HFFc6 (cell line): ENCODE measurements at places on chromosomes 1 and 21. TPM values are rescaled to one million over a fixed set of nuclear protein-coding genes. Genes with fewer than 3 reads are reported as not detected.

- peak overlapping the region; percentile 13 for H3K27ac ChIP-seq
- H3K27me3 ChIP-seq = peaks cover 2% of the 10 kb centered on the region
- DNase-seq = no peak
- H3K4me3 ChIP-seq = no peak overlapping the region
Measured at GRCh38 chr1:26287033-26287711, 7.3 kb downstream of the SH3BGRL3 start.

DNA sequence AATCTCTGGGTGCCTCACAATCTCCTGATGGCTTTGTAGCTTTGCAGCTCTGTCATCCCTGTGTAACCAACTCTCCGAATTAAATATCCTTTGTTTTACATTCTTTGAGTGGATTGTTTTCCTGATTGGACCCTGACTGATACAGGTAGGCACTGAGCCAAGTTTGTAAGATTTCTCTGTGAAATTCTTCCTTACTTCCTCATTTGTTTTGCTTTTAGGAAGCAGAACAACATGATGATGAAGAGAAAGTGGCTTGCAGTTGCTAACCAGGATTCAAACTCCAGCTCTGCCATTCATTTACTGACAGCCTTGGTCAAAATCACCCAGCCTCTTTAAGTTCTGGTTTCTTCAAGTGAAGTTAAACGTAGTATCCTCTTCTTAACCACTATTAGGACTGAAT is 452.3 kb downstream of the OMA1 start:
- H3K27ac ChIP-seq = no peak overlapping the region
- DNase-seq = no peak
- H3K4me1 ChIP-seq = no peaks in the 10 kb centered on the region
- no peak overlapping the region for H3K4me3 ChIP-seq
- H3K27me3 ChIP-seq = peaks cover 2% of the 10 kb centered on the region

DNA sequence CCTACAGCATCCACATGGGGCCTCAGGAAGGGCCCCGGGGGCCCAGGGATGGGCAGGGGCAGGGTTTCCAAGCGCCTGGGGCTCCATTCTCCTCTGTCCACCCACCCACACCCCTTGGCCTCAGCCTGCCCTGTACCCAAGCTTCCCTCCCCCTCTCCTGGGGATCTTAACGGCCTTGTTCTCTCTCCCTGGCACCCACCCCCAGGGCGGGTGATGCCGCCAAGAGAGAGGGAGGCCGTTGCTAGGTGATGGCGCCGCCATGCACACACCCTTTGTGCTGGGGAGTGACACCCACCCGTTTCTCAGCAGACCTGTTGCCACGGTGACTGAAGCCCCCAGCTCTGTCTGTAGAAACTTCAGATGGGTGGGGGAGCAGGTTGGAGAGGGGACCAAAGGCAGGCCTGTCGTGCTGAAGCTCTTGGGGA is 7.6 kb downstream of the GPR37L1 start:
- H3K4me3 ChIP-seq = no peak overlapping the region
- no peak overlapping the region for H3K27ac ChIP-seq
- DNase-seq = no peak
- H3K4me1 ChIP-seq = no peaks in the 10 kb centered on the region
- H3K27me3 ChIP-seq = peaks cover 13% of the 10 kb centered on the region

DNA sequence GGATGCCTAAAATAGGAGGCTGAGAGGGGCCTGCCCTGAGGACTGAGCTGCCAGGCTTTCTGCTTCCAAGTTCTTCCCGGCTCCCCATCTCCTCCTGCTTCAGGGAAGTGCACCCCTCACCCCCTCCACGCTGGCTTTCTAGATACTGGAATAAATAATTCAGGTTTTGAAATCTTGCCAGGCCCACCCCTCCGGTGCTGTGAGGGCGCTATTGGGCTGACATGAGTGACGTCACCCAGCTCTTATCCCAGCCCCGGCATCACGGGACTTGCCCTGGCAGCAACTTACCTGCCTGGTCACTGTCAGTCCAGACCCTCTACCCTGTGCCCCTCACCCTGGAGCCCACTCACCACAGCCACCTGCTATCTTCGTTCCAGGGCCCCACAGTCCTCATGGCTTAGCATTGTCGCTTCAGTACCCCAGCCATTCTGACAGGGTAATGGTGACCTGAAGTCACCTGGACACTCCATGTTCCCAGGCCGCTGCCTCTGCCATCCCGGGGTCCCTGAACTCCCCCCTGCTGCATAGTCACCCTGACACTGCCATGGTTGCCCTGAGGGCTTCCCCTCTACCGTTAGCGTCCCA is 819 bp upstream of the GPR3 start:
- no peaks in the 10 kb centered on the region; the same call in 1 of the 2 replicates for H3K27me3 ChIP-seq
- peak overlapping the region; percentile 93 for H3K27ac ChIP-seq
- no peaks in the 10 kb centered on the region for H3K36me3 ChIP-seq

DNA sequence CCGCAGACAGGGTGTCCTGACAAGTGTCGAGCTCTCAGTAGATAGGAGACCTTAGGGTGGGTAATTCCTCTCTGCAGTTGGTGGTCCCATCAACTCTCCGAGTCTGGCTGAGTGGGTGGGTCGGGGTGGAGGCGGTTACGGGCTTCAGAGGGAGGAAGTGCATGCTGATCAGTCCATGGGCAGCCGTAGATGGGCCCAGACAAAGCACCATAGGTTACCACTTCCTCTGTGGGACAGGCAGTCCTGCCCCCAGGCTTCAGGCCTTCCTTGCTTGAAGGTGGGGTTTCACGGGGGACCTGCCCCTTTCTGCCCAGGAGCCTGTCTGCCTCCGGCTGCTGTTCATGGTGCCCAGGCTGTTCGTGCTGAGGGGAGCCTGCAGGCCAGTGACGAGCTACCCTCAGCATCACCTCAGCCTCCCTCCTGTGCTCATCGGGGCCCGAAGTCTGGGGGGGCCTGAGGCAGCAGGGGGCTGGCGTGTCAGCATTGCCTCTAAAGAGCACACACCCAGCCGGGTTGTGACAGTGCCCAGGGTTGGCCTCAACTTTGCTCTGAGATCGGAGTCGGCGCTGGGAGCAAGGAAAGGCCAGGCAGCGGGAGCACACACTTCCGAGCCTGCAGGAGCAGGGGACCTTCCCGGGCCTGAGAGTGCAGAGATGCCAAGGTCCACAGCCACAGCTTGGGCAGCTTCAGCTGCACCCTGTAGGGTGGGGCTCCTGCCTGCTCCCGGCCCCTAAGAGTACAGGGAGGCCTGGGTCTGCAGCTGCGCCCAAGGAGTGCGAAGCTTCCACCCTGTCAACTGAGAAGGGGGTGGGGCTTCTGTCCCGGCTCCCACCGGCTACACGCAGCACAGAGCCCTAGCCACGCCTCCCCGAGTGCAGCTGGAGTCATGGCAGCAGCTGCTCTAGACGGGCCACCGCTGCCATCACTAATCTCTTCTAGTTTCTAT is 225.4 kb upstream of the NRIP1 start:
- no peaks in the 10 kb centered on the region for H3K36me3 ChIP-seq
- H3K27me3 ChIP-seq = peaks cover 7% of the 10 kb centered on the region
- DNase-seq = no peak
- peaks cover 14% of the 10 kb centered on the region for H3K4me1 ChIP-seq
- peak overlapping the region; percentile 43 for H3K4me3 ChIP-seq
- H3K27ac ChIP-seq = no peak overlapping the region

DNA sequence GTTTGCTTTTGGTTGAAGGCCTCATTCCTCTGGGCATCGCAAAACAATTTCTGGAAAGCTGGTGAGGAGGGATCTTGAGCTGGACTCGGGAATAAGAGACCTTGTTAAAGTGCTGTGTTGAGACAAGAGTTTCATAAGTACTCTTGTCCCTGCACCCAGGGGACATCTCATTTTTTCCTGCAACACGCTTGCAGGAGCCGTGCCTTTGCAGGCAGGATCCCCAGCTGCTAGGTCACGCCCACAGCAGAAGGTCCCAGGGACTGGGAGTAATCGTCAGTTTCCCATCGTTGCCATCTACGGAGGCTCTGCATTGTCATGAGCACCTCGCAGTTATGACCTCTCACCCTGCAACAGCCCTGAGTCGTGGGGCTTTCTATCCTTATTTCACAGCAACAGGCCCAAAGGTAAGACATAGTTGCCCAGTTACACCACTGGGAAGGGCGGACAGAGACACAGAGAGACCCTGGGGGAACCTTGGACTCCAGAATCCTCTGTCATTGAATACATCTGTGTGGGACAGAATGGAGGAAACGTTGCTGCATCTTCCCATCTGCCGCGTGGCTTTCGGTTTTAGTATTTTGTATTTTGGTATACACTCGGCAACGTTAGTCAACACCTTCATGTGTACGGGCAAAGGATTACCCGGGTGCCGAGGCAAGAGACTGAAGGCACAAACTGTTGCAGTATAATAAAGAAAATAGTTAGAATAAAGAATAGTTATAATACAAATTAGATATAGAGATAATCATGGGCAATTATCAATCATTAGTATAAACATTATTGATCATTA is 60.4 kb upstream of the DMRTB1 start:
- H3K36me3 ChIP-seq = no peaks in the 10 kb centered on the region
- H3K27ac ChIP-seq = no peak overlapping the region
- no peak for DNase-seq
- no peak overlapping the region for H3K4me3 ChIP-seq
- H3K4me1 ChIP-seq = peaks cover 16% of the 10 kb centered on the region

DNA sequence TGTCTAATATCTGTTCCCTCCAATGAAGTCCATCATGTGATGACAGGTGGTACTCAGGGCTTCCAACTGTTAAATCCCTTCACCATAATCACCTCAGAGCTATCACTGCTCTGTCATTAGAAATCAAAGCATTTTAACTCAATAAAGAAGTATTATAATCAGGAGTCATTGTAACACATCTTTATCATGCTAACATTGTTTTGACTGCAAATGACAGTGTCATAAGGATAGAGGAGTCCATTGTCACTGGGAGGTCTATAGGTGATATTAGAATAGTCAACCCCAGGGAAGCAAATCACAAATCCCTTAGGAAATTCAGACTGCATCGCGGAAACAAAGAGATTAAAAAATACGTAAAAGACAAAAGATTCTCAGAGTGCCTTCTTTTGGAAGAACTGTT is 30.8 kb downstream of the LRRC53 start:
- H3K27ac ChIP-seq = no peak overlapping the region
- H3K36me3 ChIP-seq = no peaks in the 10 kb centered on the region
- H3K4me1 ChIP-seq = no peaks in the 10 kb centered on the region
- no peak for DNase-seq
- no peak overlapping the region for H3K4me3 ChIP-seq

DNA sequence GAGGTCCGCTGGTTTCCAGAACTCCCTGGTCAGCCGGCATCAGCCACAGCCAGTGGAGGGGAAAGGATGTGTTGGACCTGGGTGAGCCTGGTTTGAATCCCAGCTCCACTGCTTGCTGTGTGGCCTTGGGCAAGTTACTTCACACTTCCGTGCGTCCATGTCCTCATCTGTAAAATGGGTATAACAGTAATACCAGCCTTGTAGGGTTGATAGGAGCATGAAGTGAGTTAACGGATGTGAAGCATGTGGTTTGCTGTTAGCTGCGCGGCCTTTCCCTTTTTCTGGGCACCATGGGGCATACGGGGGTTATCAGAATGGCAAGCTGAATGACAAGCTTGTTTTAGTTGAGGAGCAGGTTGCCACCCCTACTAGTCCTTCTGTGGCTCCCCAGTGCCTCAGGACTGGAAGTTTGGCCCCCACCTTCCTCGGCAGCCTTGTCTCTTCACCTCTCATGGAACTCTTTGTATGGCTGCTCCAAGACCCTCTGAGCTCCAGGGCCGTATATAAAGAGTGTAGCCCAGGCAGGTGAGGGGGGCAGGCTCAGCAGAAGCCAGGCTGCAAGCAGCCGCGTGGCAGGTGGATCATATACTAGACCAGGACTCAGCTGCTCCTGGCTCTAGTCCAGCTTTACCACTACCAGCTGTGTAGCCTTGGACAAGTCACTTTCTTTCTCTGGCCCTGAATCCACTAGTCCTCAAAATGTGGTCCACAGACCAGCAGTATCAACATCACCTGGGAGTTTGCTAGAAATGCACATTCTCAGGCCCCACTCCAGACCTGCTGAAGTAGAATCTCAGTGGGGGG is 95.4 kb downstream of the LACTBL1 start:
- DNase-seq = no peak
- no peak overlapping the region for H3K4me3 ChIP-seq
- peaks cover 9% of the 10 kb centered on the region for H3K4me1 ChIP-seq
- no peaks in the 10 kb centered on the region; the same call in none of the 2 replicates for H3K27me3 ChIP-seq
- no peaks in the 10 kb centered on the region for H3K36me3 ChIP-seq
- no peak overlapping the region for H3K27ac ChIP-seq

DNA sequence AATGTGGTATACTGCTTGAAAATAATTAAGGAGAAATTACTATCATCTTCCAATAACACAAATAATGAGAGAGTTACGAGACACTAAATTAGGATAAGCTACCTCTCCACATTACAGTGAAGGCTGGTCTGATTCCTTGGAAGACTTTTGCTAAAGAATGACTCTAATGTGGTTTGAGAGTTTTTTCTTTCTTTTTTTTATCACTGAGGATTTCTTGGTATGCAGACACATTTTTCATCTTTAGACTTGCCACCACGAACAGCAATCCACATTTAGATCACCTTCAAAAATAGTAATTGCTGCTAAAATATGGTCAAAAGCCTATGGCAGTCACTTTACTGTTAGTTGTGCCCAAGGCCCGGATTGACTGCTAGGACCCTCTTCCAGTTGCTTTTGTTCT is 16.6 kb upstream of the TMEM35B start:
- peak; percentile 8 for DNase-seq
- H3K36me3 ChIP-seq = no peaks in the 10 kb centered on the region
- H3K27me3 ChIP-seq = no peaks in the 10 kb centered on the region; the same call in 1 of the 2 replicates
- no peak overlapping the region for H3K4me3 ChIP-seq

GRCh38 chr1:216805233-216805632 is 82.0 kb upstream of the ESRRG start:
- no peaks in the 10 kb centered on the region for H3K4me1 ChIP-seq
- no peaks in the 10 kb centered on the region for H3K36me3 ChIP-seq
- H3K4me3 ChIP-seq = no peak overlapping the region
- no peaks in the 10 kb centered on the region for H3K27me3 ChIP-seq
- no peak overlapping the region for H3K27ac ChIP-seq

DNA sequence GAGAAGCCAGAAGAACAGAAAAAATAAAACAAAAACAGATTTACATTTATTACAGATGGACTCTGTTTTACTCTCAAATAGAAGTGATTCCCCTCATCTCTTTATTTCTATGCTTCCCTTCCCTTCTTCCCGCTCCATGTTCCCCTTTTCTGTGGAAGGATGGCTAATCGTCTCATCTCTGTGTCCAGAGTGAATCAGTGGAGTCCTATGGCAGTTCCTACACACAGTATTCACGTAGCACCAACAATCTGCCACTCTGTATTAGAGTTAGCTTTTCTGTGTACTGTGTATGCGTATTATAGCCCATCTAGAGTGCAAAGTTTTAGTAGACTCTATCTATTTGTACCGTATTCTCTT is 6.8 kb upstream of the ERO1B start:
- no peak overlapping the region for H3K4me3 ChIP-seq
- H3K27ac ChIP-seq = no peak overlapping the region
- no peaks in the 10 kb centered on the region; the same call in 1 of the 2 replicates for H3K4me1 ChIP-seq
- H3K27me3 ChIP-seq = peaks cover 17% of the 10 kb centered on the region

- no peak overlapping the region for H3K27ac ChIP-seq
- no peaks in the 10 kb centered on the region for H3K36me3 ChIP-seq
- H3K27me3 ChIP-seq = peaks cover 6% of the 10 kb centered on the region
Measured at GRCh38 chr1:172453153-172453545, 9.3 kb upstream of the PIGC start.

Gene ACBD3
- 63.9 to 68.9 TPM (median 66.0 TPM) in 3 replicates for total RNA-seq

Gene GBP5
- total RNA-seq = not detected in 3 replicates

Gene SLC44A3
- total RNA-seq = 0.15 to 1.2 TPM (median 0.48 TPM) in 3 replicates

Gene IVL
- 0.10 TPM in 1 of 2 replicates, not detected in the other for total RNA-seq

Gene PCAT6
- 1.6 to 2.7 TPM (median 1.7 TPM) in 3 replicates for total RNA-seq

Gene KIF26B
- 5.3 to 7.5 TPM (median 6.1 TPM) in 3 replicates for total RNA-seq

Gene ETV3L
- not detected in 3 replicates for total RNA-seq

Gene RAB42
- 0.20 TPM in 1 of 3 replicates, not detected in the others for total RNA-seq

Gene HJV
- not detected in 3 replicates for total RNA-seq

Gene RHD
- total RNA-seq = not detected in 3 replicates

Gene PSEN2
- 15.0 to 17.4 TPM (median 16.0 TPM) in 3 replicates for total RNA-seq

Gene AGRN
- 135 to 149 TPM (median 139 TPM) in 3 replicates for total RNA-seq
